ENCODE measurements at places on chromosomes 5 and 9.

- peak; percentile 89 for DNase-seq
Measured at GRCh38 chr9:35844628-35845270, 15.7 kb downstream of the TMEM8B start.

GRCh38 chr9:134894136-134894860 is 13.7 kb downstream of the FCN2 start:
- no peak for DNase-seq

GRCh38 chr5:102749416-102750030 is 5.6 kb upstream of the PAM start:
- DNase-seq = no peak

- DNase-seq = no peak
Measured at GRCh38 chr5:166596043-166596442, 1695.4 kb upstream of the WWC1 start.

- no peak for DNase-seq
Measured at GRCh38 chr5:32664523-32664922, 46.6 kb upstream of the NPR3 start.

DNA sequence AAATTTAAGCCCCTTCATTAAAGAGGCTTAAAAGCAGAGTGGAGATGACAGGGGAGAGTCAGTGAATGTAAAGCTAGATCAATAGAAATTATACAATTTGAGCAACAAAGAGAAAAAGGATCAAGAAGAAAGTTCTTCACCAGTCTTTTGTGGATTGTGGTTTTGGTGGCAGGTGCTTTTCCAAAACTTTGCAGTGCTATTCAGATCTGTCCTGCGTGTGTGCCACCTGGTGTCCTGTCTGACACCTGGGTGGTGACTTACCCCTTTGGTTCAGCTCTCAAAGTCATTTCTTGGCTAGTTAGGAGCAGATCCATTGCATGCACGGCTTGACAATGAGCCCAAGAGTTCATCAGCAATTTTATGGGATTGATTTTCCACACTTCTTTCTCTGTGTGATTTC is 69.4 kb downstream of the SREK1 start:
- DNase-seq = no peak

DNA sequence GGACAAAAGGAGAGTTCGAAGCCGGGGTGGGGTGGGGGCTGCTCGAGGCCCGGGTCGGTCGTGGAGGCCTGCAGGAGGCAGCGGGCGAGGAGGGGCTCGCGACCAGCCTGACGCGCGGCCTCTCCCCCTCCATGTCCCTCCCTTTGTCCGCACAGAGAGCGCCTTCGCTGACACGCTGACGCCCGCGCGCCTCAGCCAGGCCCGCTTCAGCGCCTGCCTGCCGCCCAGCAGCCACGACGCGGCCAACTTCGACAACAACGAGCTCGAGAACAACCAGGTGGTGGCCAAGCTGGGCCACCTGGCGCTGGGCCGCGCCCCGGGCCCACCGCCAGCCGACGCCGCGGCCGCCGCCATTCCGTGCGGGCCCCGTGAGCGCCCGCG is 42.2 kb downstream of the NEURL1B start:
- no peak for DNase-seq

DNA sequence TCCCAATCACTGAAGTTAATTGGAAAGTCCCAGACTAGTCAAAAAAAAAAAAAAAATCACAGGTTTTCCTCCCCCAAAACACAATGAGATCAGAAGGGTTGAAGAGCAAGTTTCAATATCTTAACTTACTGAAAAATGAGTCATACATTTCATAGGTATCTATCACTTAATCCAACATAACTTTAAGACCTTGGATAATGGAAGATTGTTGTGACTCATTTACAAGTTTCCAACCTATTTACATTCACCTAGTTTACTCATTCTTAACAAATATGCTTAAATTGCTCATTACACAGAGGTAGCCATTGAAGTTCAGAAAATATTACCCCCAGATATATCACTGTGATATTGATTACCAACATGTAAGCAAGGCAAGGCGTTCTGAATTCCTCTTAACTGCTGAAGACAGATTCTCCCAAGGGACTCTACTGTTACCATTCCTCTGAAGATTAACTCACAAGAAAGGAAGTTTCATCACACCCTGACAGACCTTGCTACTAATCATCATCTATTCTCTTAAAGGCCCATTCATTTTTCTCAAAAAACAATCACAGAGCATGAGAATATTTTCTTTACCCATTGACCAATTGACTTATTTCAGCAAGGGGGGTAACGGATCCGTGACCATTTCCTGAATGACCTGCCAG is 563.8 kb downstream of the TLE1 start:
- peak; percentile 73 for DNase-seq

- no peak for DNase-seq
Measured at GRCh38 chr5:150142185-150142958, 13.3 kb downstream of the PDGFRB start.

GRCh38 chr5:129474544-129474943 is 14.4 kb downstream of the ADAMTS19 start:
- DNase-seq = no peak

- DNase-seq = no peak
Measured at GRCh38 chr5:138716456-138716924, 36.7 kb upstream of the CTNNA1 start.

GRCh38 chr5:122615146-122615545 is 159.7 kb upstream of the SNX2 start:
- no peak for DNase-seq

DNA sequence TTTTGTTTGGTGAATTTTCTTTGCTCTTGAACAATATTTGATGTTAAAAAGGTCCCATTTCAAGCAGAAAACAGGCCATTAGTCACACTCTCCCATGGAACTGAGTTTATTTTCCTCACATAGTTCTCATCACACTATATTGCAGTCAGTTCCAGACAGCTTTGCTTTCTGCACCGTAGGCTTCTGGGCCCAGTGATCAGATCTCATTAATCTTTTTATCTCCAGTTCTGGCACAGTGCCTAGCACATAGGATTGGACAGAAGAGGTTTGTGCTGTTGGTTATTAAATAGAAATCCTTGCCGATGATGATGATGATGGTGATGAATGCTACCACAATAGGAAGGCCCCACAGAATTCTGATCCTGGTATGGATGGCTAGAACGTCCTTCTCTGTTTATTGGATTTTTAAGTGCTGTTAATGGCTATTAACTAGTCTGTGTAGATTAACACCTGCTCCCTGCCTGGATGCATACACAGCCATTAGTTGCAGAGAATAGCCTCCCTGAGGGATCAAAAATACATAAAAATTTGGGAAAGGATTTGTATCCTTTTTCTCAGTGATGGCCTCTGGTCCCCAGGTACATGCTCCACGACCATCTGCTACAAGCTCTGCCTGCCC is 52.0 kb upstream of the NTRK2 start:
- no peak for DNase-seq
